Stimulated activated CD4-positive, alpha-beta T cell treated with anti-CD3 and anti-CD28 coated beads, Interleukin-1b, Interleukin-23, amount 100 ng/mL, for 1 hour (primary cell): ENCODE measurements at places on chromosomes 11 and 22.

- DNase-seq, result no peak
These were observed 38.6 kb upstream of the DLAT start for GRCh38 chr11:111986589-111986988.

- no peak for DNase-seq
These were observed 2.3 kb downstream of the PCF11 start for GRCh38 chr11:83158965-83159901.

- no peak for DNase-seq
These were observed 57.0 kb downstream of the CERK start for GRCh38 chr22:46681010-46681409.

GRCh38 chr22:38653741-38654140, 2.5 kb downstream of the FAM227A start:
- no peak for DNase-seq

DNA sequence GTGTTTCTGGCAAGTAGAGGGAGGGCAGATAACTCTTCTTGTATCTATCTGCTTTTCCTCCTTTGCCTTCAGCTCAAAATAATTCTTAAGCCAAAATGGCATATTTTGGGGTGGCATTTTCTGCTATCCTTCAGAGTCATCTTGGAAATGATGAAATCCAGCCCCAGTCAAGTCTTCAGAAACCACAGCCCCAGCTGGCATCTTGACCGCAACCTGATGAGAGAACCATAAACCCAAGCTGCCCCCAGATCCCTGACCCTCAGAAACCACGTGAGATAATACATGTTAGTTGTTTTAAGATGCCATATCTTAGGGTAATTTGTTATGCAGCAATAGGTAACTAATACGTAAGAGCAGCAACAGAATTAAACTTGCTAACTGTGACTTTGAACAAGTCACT, 15.1 kb upstream of the PAMR1 start:
- no peak for DNase-seq

- no peak for DNase-seq
These were observed 349.4 kb downstream of the FAM181B start for GRCh38 chr11:82384308-82384707.

DNA sequence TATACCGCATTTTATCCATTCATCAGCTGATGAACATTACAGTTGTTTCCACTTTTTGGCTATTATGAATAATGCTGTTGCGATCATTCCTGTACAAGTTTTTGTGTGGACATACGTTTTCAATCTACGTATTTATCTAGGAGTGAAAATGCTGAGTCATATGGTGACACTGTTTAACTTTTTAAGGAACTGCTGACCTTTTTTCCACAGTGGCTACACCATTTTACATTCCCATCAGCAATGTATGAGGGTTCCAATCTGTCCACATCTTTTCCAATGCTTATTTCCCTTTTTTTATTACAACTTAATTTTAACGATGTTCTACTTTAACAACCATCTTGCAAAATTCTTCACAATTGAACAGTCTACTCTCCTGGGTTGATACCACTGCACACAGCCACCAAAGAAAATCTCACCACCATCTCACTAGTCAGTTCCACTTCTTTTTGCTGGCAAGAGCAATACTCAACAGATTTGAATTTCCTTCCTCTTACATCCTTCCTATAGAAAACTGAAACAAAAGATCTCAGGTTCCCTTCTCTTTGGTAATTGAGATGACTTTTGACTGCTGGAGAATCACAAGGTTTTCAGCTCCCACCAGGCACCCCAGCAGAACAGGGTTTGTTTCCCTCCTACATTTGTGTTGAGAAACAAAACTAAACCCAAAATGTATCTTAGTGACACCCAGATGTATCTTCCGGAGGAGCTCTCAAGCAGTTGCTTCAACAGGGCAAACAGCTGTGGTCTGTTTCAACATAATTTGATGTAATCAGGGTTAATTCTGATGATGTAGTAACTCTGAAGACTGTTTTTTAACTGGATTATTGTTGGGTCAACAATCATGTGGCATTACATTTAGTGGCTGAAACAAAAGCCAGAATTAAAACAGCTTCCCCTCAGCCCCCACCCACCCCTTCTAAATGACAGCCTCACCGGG, 7.0 kb upstream of the GAB2 start:
- no peak for DNase-seq

GRCh38 chr11:76723548-76723947, 53.0 kb upstream of the LRRC32 start:
- DNase-seq, result no peak

GRCh38 chr11:19774817-19775580, 62.4 kb downstream of the NAV2 start:
- DNase-seq, result no peak

- DNase-seq, result no peak
These were observed 10.1 kb downstream of the C11orf91 start for GRCh38 chr11:33690290-33691065.

- no peak for DNase-seq
These were observed 29.1 kb upstream of the LINC01488 start for GRCh38 chr11:69452206-69452987.

DNA sequence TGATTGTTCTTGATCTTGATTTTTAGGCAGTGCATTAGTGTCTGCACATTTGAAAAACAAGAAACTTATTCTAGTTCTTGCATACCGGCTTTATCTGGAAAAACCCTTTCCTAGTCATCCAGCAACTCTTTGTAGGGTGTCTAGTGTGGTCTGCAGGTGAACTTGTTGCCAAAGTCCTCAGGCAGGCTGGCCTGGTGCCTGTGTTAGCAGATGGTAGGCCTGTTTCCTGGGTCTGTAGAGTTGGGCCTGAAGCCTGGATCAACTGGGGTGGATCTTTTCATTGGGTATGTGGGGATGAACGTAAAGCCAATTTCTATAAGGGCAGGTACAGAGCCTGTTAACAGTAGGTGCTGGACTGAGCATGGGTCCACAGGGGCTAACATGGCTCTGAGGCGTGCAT, 5.6 kb upstream of the GLYATL1 start:
- DNase-seq, result no peak

DNA sequence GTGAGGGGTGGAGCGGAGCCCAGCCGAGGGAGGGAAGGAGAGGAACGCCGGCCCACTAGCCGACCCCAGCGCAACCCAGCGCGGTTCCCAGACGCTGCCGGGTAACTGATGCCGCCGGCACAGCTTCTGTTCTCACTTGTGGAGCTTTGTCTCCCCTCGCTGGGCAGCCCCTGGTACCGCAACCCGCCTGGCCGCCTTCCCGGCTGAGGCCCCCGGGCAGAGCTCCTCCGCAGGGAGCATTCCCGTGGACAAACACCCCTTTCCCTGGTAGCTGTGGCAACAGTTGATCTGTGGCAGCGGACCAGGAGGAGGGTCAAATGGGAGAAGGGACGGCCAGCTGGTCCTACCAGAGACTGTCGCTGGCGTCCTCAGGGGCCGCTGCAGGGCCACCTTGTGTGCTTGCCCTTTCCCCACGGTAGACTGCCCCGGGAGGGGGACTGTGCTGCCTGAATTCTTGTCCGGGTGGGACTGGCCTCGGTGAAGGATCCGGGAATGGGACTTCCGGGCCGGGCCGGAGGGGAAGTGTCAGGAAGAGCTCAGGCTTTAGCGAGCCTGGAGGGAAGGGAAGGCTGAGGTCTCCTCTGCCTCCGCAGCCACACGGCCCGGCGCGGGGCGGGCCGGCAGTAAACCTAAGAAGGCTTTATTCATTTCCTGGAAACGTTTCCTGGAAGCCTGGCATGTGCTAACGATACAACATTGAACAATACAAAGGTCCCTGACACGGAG, 468.0 kb downstream of the OPCML start:
- DNase-seq, result no peak

DNA sequence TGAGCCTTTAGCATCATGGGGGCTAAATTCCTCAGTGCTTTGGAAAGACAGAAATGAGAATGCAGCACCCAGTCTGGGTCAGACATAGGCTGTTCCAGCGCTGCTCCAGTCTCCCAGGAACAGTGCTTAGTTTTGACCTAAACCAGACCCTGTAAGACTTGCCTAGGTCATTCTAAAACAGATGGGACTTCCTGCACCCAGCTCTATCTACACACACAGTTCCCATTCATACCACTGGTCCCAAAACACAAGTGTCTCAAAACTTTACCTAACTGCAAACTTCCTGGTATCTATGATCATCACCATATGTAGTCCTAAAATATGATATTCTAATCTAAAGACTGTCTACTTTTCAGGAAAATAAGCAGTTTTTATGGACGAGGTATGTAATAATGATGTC, 37.9 kb downstream of the PRCP start:
- DNase-seq, result no peak

GRCh38 chr11:60362241-60362640, 16.1 kb upstream of the MS4A7 start:
- no peak for DNase-seq

DNA sequence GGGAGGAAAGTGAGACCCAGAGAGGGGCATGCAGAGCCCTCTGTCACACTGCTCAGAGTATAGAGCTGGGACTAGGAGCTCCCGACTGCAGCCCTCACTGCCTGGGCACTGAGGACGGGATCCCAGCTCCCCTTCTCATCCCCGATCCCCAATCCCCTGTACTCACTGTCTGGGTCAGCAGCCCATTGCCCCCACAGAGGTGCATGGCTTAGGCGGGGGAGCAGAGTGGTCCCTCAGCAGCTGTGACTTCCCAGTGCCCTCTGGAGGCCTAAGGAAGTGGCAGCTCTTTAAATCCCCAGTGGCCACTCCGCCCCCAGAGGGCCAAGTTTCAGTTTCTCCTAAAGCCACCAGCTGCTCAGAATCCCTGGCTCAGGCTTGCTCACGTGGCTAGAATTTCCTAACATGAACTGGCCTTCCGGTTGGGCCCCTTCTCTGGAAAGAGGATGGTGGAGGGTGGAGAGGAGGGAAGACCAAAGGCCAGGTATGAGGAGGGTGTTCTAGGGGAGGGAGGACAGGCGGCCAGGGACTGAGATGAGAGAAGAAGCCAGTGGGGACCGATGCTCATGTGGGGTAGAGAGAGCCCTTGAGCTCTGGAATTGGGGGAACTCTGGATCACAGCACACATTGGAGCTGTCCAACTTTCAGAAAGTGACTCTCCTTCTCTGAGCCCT, at the start of gene BATF2:
Gene BATF2 (minus strand): TSS at position 262 of the 671 bp plus-strand sequence. CDS start 57 bp downstream, at position 205.
- DNase-seq, result no peak

DNA sequence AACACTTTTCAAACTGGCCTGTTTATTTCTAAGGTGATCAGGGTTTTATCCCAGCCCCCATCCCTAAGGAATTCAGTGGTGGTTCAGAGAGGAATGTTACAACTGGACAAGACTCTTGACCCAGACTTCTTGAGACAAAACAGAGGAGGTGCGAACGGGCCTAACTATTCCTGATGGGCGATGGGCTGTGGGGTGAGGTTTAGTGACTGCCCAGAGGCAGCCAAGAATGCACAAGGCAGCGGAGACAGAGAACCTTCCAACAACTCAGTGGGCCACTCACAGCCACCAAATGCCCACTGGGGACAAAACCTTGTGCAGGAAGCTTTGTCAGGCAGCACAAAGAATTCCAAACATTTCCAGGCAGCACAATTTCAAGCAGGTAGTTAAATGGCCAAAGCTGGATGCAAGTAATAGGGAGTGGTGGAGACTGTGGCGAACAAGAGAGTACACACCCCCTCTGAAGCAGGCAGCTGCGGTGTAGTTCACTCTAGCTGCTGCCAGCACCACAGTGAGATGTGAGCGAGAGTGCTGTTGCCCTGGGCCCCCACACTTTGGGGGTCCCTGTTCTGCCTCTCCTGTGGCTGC, 29.2 kb downstream of the SCUBE1 start:
- DNase-seq, result no peak

GRCh38 chr11:118895093-118896039, 11.7 kb downstream of the CXCR5 start:
- DNase-seq, result no peak

GRCh38 chr11:86197448-86197847, 47.1 kb upstream of the EED start:
- no peak for DNase-seq

DNA sequence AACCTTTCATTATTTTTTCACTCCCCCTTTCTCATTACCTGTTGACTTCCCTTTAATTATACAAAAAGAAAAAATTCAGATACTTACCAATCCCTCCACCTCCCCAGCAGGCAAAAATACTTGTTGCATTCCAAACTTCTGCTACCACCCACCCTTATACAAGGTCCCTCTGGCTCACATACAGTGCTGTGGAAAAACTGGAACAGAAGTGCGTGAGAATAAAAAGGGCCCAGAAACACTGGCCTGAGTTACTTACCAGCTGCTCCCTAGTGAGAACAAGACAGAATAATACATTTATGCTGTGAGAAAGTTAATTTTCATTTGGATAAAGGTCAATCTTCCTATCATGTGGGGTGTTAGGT, 46.9 kb upstream of the RAPSN start:
- no peak for DNase-seq

- no peak for DNase-seq
These were observed 41.5 kb downstream of the OR4D9 start for GRCh38 chr11:59552844-59553243.

DNA sequence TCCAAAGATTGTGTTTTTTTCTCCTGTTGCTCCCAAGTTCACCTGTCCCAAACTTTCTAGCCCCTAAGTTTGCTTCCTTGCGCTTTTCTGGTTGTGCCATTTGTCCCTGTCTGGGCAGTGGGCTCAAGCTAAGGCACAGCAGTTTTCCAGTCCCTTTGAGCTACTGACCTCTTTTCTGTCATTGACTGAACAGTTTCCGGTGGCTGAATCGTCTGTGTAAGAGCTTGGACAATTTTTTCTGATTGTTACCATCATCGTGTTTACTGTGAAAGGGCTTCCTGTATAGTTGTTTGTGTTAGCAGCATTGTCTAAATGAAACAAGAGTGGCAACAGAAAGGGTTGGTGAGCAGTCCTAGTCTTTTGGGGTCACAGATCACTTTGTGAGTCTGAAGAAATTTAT, 49.8 kb downstream of the BMAL1 start:
- no peak for DNase-seq

GRCh38 chr11:86555866-86556265, 116.5 kb downstream of the ME3 start:
- DNase-seq, result no peak

DNA sequence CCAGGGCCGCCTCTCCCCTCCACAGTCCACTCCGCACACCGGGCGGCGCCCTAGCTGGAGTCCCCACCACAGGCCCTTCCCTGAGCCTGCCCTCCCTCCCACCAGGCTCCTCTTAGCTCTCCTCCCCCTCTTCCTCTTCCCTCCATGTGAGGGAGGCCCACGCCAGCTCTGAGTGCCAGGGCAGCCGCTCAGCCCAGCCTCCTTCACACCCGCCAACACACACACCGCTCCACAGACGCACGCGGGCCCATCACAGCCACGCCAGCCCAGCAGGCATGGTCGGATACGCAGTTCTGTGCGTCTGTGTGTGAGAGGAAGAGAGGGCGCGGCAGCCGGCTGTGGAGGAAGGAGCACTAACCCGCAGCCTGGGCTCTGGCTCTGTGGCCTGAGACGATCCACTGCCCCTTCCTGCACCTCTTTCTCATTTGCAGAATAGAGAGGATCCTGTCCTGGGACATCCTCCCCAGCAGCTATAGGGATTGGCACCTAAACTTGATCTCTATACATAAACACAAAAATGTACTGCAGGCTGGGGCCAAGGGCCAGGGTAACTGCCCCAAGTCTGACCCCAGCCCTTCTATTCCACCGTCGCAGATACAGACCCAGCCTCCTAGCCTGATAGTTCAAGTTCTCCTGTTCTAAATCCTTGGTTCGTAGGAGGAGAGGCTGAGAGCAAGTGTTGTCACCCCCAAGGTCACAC, 3.5 kb downstream of the CHRM4 start:
- no peak for DNase-seq

GRCh38 chr11:58787903-58788302, 56.2 kb upstream of the GLYAT start:
- DNase-seq, result no peak
